ENCODE measurements at places on chromosomes 6 and 20.

DNA sequence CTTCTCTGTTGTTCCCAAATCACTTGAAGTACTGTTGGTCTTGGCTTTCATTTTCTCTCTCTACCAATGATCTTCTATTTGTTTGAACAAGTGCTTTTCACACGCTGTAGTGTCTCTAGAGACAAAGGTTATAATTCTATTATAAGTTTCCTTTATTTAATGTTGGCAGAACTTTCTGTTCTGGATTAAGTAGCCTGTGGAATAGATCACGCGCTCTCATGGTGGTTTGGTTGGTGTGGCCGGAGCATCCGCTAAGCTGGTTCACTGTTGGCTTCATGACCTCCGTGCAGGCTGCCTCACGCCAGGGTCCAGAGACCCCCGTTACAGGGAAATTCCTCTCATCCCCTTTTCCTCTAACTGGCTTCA lies 30.9 kb upstream of the KIF25 start:
- no peak for DNase-seq

GRCh38 chr20:41249411-41250281 lies 67.9 kb downstream of the ZHX3 start:
- peak; percentile 58 for DNase-seq

- no peak for DNase-seq
Observed at GRCh38 chr6:145115638-145116037, 619.7 kb downstream of the EPM2A start.

GRCh38 chr6:79152269-79152737 lies 74.2 kb upstream of the PHIP start:
- no peak for DNase-seq

- DNase-seq, result peak; percentile 28
Observed at GRCh38 chr6:149484733-149485700, at the start of gene ZC3H12D. TSS of gene ZC3H12D (minus strand) at chr6:149485014. CDS start at chr6:149474543, 10,471 bp downstream.

GRCh38 chr6:157768863-157769551 lies 54.0 kb upstream of the SNX9 start:
- no peak for DNase-seq

- no peak for DNase-seq
Observed at GRCh38 chr6:23784301-23784919, 341.6 kb upstream of the NRSN1 start.

DNA sequence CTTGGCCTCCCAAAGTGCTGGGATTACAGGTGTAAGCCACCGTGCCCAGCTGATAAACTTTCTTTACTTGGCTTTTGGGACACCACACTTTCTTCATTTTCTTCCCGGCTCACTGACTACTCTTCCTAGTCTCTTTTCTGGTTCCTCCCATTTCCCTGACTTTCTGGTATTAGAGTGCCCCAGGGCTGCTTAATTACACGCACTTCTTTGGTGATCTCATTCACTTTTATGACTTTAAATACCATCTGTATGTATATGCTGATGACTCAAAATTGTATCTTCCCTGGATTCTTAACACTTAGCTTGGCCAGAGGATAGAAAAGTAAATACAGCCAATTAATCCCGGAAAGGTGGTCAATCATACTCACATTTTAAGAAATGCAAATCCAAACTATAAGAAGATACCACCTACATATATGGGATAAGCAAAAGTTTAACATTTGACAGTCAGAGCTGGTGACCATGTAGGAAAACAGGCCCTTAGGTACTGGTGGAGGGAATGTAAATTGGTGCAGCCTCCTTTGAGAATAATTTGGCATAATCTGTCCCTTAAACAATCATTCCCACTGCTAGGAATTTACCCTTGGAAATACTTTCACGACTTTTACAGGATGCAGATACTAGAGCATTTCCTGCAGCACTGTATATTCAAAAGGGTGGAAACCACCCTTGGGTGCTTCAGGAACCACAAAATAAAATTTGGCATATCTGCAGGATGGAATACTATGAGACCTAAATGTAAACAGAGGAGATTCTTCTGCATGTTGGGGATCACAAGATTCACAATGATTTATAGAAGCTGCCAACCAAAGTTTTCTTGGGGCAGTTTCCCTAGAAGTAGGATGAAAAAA lies 9.4 kb upstream of the NANP start:
- DNase-seq, result peak; percentile 28

DNA sequence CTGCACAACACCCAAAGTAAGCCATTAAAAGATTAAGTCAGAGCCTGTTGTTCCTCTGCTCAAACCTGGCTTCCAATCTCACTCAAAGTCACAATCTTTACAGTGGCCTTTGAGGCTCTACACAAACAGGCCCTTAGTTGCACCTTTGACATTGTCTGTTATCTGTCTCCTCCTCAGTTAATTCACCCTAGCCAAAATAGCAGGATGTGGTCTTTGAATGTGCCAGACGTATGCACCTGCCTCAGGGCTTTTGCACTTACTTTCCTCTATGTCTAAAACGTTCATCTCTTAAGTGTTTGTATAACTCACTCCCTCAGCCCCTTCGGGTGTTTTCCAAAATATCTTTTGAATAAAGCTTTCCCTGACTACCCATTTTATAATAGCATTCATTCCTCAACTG lies 107.7 kb downstream of the EYA4 start:
- no peak for DNase-seq

DNA sequence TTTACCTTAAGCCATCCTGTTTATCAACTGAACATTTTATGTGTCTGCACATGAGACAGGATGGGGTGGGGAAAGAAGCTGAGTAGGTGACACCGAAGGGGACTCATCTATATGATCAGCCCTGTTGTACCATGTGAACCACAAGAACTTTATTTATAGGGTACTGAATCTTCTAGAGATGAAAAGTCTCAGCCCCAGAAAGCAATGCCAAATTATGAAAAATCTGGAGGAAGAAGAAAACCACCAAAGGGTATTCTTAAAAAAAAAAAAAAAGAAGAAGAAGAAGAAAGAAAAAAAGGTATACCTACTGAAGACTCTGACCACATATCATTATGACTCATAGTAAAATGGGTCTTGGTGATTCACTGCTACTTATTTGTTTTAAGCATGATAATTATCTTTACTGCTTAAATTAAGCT lies 39.8 kb upstream of the HBS1L start:
- no peak for DNase-seq

GRCh38 chr6:24387818-24388217 lies 14.9 kb upstream of the MRS2 start:
- DNase-seq, result no peak

DNA sequence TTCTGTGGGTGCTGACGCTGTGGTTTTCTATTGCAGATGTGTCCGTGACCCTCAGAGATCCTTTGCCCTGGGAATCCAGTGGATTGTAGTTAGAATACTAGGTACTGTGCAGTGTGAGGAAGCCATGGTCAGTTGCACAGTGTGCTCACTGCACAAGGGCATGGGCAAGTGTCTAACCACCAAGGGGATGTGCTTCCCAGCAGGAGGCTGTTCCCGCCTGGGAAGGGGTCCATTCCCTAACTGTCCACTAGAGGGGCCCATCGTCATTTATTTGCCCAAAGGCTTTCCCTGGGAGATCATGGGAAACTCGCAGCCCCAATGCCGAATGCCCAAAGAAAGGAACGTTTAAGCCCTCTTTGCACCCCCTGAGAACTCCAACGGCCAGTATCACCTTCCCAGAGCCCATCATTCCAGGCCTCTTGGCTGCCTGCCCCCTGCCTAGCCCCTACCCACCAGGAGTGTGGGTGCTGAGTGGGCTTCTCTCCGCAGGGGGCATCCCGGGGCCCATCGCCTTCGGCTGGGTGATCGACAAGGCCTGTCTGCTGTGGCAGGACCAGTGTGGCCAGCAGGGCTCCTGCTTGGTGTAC lies 26.2 kb downstream of the SLCO4A1 start:
- DNase-seq, result peak; percentile 50

GRCh38 chr20:31717478-31718201 lies 5.0 kb downstream of the BCL2L1 start:
- no peak for DNase-seq

DNA sequence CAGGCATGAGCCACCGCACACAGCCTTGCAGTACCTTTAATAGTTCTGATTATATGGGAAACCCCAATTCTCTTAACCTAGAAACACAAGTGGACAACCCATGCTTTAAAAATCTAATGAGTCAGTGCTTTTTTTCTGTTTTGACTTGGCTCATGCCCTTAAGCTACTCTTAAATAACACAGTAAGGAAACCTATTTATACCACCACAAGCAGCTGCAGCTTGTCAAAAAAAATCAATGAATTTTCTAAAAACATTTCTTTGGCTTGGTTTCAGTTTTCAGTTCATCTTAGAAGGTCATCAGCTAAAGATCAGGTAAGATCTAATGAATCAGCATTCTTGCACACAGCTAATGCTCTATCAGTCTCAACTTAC lies 124.1 kb upstream of the DST start:
- DNase-seq, result no peak

- no peak for DNase-seq
Observed at GRCh38 chr6:163432300-163432699, 17.8 kb downstream of the QKI start.

- no peak for DNase-seq
Observed at GRCh38 chr6:3138341-3138740, 19.0 kb downstream of the TUBB2A start.

DNA sequence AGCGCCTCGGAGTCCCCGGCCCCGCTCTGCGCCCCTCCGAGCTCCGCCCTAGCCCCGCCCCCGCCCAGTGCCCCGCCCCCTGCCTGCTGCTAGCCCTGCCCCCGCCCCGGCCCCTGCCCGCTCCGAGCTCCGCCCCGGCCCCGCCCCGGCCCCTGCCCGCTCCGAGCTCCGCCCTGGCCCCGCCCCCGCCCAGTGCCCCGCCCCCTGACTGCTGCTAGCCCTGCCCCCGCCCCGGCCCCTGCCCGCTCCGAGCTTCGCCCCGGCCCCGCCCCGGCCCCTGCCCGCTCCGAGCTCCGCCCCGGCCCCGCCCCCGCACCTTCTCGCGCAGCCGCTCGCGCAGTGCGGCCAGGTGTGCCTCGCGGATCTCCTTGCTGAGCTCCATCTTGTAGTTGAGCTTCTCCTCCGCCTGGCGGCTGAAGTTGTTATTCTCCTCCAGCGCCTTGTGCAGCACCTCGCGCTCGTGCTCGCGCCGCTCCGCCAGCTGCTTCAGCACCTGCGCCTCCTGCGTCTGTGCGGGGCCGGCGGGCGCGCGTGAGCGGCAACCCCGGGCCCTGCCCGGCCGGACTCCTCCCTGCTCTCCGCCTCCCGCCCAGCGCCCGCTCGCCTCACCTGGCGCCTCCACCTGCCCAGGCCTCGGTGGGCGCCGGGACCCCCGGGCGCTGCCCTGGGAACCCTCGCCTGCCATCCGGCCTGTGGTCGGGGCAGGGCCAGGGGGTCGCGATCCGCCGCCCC lies 11.3 kb downstream of the STMN3 start:
- DNase-seq, result peak; percentile 41

DNA sequence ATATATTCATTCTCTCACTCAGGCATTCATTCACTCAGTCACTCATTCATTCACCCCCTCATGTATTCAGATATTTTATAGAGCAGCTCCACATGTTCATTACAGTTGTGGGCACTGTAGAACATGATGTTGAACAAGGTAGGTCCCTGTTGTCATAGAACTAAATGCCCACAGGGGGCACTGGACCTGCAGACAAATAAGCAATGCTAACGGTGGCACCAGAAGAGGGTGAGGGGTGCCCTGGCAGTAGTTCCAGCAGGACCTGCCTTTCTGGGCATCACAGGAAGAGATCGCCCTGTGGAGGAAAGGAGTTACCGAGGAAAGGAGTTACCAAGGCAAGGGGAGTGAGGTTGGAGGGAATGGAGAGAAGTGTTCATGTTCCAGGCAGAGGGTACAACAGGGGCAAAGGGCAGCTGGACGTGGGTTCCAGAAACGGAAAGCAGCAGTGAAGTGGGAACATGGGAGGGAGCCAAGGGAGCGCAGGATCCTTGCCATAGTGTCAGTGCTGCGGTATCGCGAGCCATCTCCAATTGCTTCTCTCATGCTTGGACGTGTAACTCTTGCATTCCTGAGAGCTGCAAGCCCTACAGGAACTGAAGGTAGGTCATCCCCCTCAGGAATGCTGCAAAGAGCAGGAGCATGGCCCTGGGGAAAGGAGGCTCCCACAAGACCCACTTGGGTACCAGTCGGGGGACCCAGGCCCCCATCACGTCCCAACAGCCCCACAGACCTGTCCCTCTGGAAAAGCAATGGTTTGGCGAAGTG lies 128.2 kb downstream of the EDN3 start:
- DNase-seq, result no peak

DNA sequence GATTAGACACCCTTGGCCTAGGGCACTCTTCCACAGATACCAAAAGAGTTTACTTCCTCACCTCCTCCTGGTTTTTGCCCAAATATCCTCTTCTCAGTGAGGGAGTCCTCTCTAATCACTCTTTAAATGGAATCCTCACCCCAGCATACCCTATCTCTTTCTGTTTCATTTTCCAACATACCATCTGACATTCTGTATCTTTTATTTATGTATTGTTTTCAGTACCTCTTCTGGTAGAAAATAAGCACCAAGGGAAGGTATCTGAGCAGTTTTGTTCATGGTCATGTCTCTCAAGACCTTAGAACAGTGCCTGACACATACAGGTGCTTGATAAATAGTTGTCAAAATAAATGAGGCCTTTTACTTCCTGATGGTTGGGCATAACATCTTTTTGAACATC lies 55.1 kb downstream of the KIAA0408 start:
- no peak for DNase-seq

DNA sequence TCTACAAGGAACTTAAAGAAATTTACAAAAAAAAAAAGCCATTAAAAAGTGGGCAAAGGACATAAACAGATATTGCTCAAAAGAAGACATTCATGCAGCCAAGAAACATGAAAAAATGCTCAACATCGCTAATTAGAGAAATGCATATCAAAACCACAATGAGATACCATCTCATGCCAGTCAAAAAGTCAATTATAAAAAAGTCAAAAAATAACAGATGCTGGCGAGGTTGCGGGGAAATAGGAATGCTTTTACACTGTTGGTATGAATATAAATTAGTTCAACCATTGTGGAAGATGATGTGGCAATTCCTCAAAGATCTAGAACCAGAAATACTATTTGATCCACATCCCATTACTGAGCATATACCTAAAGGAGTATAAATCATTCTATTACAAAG lies 411.9 kb upstream of the MARCKS start:
- DNase-seq, result no peak

- no peak for DNase-seq
Observed at GRCh38 chr20:36848677-36849076, 27.3 kb upstream of the TLDC2 start.

GRCh38 chr6:55675941-55676340 lies 96.9 kb upstream of the HMGCLL1 start:
- no peak for DNase-seq

GRCh38 chr6:36204068-36204753 lies 7.7 kb downstream of the BRPF3 start:
- DNase-seq, result no peak

- DNase-seq, result no peak
Observed at GRCh38 chr20:3090565-3090964, 6.0 kb upstream of the AVP start.

DNA sequence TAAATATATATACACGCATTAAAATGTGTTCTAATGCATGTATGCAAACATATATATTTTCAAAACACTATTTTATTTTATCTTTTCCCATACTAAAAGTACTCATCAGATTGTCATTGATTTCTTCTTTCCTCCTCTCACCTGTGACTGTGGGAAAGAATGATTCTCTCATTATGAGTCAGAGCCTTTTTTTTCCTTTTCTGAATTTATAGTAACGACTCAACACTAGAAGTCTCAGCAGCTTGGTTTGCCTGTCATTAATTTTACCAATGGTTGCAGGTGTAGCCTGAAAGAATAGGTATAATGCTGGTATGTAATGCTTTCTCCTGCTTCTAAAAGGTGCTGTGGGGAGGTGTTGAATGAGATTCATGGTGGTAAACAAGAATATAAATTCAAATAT lies 328.7 kb downstream of the UTRN start:
- DNase-seq, result no peak

Data from GM04504 (cell line).